ENCODE measurements at places on chromosomes 5 and 9.

DNA sequence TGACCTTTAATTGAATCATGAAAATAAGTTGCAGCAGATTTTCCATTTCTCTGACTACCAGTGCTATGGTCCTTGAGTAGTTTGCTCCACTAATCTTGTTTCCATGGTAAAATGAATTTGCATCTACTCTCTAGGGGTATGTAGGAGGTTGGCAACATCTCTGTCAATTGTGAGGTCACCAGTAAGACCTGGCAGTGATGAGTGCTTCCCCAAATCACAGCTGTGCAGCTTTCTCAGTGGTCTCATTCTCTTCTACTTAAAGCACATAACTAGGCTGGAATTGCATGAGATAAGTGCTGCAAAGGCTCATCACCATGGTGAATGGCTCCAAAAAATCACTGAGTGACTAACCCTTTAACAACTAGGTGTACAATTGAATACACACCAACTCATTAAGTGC lies 36.3 kb downstream of the ADAMTS19 start:
- DNase-seq, result no peak

DNA sequence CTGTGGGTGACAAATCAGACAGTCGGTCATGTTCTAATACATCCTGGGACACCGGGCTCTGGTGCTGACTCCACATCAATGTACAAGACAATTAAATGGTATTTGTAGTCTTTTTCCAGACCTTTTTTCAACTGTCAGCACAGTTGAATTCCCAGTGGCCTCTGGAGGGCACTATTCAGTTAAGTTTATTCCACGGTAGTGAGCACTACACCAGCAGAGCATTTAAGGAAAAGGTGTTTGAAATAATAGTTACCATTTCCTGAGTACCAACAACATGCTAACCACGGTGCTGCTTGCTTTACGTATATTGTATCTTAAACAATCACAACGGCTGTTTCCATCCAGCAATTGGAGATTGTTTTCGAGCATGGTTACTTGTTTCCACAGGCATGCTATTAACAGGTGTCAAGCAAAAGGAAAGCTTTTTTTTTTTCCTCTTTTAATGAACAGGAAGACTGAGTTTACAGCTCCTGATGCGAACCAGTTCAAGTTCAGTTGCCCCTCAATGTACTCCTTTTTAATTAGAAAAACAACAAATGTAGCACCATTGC lies 186.7 kb downstream of the PDZD2 start:
- DNase-seq, result peak; percentile 59

- DNase-seq, result no peak
These were observed 50.8 kb downstream of the PLCXD3 start for GRCh38 chr5:41459557-41459956.

- no peak for DNase-seq
These were observed 6.4 kb downstream of the LCN12 start for GRCh38 chr9:136958473-136958872.

DNA sequence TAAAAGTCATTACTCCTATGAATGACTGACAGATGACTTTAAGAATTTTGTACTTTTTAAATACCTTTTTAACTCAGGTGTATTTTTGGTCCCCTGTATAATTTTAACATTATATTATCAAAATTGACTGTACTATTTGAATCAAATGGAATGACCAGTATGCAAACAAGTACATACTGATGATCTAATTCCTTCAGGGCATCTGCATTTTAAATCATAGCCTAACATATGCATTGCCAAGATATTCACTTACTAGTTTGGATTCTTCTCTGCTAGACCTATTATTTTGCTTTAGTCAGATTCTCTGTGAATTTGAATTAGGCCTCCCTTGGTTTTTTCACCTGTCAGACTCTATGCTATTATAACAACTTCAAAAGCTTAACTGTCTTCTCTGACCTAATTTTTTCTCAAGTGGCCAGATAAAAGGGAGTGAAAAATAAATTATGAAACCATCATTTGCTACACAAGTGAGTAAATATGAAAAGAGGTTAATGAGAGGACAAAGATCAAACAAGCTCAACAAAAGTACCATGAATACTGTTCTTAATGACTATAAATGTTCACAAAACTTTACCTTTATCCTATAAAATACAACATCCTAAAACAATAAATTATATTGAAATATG lies 1505.2 kb upstream of the CDH9 start:
- DNase-seq, result no peak

DNA sequence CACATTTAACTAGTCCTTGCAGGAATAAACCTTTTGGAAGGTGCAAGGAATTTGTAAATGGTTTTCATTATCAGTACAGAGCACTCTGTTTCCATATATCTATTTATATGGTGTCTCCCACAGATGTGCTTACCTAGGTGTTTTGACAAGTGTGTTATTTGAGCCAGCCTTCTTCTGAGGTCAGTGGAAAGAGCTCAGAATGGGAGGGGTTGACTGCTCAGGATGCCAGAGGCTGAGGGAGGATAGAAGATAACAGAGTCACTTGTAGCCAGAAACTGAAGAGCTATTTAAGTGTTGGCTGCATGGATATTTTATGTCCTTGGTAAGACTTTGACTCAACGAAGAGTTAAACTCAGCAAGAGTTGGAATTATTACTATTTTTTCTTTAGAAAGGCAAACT lies 5.0 kb downstream of the CMYA5 start:
- DNase-seq, result no peak

DNA sequence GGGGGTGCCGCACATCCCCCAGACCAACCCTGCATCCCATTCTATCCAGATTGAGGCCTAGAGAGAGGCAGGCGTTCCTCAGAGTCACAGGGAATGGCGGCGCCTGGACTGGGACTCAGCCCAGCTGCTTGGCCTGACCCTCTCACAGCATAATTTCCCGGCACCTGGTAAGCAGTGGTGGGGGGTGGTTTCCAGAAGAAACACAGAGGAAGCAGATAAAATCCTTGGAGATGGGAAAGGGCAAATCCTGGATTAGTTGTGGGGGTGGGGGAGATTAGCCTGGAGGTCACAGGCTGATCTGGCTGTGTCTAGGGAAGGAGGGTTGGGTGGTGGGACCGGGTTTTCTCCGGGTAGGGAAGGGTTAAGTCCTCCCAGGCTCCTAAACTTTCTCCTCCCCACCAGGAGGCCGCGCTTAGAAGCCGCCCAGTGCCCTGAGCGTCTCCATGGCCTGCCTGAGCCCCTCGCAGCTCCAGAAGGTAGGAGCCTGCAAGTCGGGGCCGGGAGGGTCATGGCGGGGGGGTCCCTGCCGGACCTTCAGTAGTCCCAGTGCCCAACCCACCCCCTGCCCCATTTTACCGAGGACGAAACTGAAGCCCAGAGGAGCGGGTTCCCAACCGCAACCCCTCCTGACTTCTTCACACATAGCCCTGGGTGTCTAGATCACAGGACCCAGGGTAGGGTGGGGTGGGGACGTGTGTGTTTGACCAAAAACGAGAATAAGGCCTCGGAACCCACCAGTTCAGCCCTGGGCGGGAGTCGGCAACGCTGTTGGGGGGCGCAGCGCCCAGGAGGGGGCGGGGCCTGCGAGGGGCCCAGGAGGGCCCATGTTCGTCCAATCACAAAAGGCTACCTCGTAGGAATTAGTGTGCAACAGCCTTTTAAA lies 1.3 kb downstream of the PHYHD1 start:
- DNase-seq, result no peak

GRCh38 chr5:131466171-131466766 lies 168.8 kb downstream of the RAPGEF6 start:
- DNase-seq, result no peak

GRCh38 chr9:81492710-81493447 lies 196.5 kb downstream of the TLE1 start:
- no peak for DNase-seq

Data from NCI-H1694 (cell line).